H1 (cell line): ENCODE measurements at places on chromosomes 2 and 18.
A peak's percentile ranks its signal among the peaks of the same experiment; 100 is the strongest.

DNA sequence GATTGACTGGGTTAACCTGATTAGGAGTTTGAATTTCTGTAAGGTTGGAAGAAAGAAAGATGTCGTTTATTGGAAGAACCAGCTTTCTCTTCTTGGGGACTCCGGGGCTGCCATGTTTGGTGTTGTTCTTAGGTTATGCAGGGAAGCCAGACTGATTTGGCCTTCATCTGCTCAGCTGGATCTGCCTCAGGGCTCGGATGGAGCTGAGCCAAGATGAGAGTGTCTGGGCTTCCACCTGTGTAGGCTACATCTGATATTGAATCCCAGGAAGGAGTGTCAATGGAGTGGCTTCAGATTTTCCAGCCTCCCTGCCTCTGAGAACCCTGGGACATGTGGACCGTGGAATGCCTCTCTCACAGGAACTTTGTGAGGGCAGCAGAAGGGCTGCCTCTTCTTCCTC lies 126.1 kb downstream of the WDSUB1 start:
- H3K27ac ChIP-seq: no peak overlapping the region
- DNase-seq: no peak
- H3K4me3 ChIP-seq: no peak overlapping the region
- no peaks in the 10 kb centered on the region for H3K36me3 ChIP-seq
- peaks cover 4% of the 10 kb centered on the region for H3K4me1 ChIP-seq
- no peaks in the 10 kb centered on the region for H3K27me3 ChIP-seq

DNA sequence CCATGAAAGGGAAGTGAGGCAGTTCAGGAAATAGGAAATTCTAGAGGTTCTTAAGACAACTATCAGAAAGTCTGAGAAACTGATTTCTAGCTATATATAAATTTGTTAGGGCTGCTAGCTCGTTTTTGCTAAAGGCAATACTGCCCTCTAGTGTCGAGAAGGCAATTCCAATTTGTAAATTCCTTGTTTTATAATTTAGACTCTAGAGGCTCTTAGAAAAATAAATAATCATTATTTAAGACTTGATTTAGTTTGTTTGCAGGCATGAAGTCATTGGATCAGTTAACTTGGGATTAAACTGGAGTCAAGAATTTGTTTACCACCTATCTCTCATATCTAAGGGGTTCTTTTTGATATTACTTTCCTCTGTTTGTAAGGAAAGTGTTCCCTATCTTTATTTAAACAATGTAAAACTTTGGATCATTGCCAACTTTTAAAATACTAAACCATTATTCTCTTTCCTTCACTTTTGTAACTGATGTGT lies 66.2 kb downstream of the ACVR2A start:
- H3K36me3 ChIP-seq: peaks cover 4% of the 10 kb centered on the region; the same call in 1 of the 2 replicates
- DNase-seq: no peak
- H3K4me1 ChIP-seq: no peaks in the 10 kb centered on the region
- no peaks in the 10 kb centered on the region for H3K27me3 ChIP-seq
- no peak overlapping the region for H3K4me3 ChIP-seq

DNA sequence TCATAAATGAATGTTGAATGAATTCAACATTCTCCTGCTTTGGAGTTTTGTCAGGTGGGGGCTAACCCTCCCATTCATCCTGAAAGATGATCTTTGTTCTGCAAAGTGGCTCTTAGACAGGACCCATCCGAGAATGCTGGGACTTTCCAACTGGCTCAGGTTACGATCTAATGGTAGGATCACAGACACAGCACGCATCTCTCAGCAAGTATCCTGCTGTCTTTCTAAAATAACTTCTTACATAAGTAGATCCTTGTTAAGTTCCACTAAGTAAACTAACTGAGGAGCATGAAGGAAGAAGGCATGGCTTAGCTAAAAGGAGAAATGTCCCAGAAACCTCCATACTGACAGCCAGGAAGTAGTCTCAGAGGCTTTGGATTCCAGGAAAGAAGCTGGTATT lies 23.7 kb downstream of the CYP27A1 start:
- H3K4me1 ChIP-seq: peaks cover 4% of the 10 kb centered on the region
- no peaks in the 10 kb centered on the region for H3K27me3 ChIP-seq
- no peak for DNase-seq
- H3K36me3 ChIP-seq: no peaks in the 10 kb centered on the region
- no peak overlapping the region for H3K4me3 ChIP-seq

DNA sequence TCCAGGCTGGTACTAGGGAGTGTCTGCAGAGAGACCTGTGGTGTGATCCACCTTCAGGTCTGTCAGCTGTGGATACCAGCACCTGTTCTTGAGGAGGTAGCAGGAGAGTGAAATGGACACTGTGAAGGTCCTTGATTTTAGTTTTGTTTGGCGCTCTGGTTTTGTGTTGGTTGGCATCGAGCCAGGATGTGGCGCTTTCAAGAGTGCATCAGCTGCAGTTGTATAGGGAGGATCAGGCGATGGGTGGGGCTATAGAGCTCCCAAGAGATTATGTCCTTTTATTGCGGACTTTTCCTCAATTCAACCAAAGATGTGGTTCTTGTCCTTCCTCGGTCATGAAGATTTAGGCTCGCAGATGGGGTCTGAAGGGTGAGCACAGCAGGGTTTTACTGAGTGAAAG lies 37.5 kb downstream of the SLC39A10 start:
- H3K4me3 ChIP-seq: no peak overlapping the region
- no peak for DNase-seq
- H3K36me3 ChIP-seq: no peaks in the 10 kb centered on the region
- no peaks in the 10 kb centered on the region for H3K27me3 ChIP-seq
- H3K27ac ChIP-seq: peak overlapping the region; percentile 50

DNA sequence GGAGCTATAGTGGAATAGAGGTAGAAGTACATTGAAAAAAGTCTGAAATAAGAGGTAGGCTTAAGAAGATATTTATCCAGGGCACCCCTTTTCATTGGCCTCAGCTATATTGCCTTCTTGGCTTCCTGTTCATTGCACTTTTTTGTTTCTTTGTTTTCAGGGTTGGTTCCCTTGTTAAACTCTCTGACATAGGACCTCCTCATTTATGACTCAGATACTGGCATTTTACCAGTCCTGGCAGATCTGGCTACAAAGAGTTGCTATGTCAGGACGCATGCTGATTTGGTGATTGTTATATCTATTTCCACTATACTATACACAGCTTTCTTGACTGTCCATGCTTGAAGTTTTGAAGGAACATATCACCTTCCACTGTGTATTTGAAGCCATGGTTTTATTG lies 60.0 kb downstream of the GCA start:
- DNase-seq: no peak
- H3K27me3 ChIP-seq: no peaks in the 10 kb centered on the region
- peaks cover 4% of the 10 kb centered on the region for H3K4me1 ChIP-seq

- no peaks in the 10 kb centered on the region for H3K36me3 ChIP-seq
- no peaks in the 10 kb centered on the region for H3K4me1 ChIP-seq
- no peak for DNase-seq
- no peak overlapping the region for H3K27ac ChIP-seq
Observed at GRCh38 chr2:10992023-10992791, 80.5 kb downstream of the KCNF1 start.

DNA sequence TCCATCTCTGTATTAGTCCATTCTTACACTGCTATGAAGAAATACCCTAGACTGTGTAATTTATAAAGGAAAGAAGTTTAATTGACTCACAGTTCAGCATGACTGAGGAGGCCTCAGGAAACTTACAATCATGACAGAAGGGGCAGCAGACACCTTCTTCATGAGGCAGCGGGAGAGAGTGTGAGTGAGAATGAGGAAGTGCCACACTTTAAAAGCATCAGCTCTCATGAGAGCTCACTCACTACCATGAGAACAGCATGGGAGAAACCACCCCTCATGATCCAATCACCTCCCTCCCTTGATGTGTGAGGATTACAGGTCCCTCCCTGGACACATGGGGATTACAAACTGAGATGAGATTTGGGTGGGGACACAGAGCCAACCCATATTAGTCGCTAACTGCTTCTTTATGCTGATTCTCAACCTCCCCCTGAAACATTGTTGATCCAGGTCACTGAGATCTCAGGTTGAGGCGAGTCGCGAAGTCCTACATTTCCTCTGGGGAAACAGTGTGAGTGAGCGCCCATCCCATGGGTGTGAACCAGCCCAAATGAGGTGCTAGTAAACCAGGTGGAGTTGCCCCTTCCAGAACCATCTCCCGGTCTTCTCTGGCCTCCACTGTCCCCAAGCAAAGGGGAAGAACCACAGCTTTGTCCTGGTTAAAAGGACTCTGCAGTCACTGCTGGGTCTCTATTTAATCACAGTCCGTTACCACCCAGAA lies 123.8 kb downstream of the CAPN13 start:
- H3K27me3 ChIP-seq: no peaks in the 10 kb centered on the region
- no peaks in the 10 kb centered on the region for H3K4me1 ChIP-seq
- no peak overlapping the region for H3K27ac ChIP-seq
- no peaks in the 10 kb centered on the region for H3K36me3 ChIP-seq
- no peak overlapping the region for H3K4me3 ChIP-seq

- no peak overlapping the region for H3K27ac ChIP-seq
- H3K27me3 ChIP-seq: peaks cover 100% of the 10 kb centered on the region
- no peak overlapping the region for H3K4me3 ChIP-seq
- no peaks in the 10 kb centered on the region for H3K36me3 ChIP-seq
- peaks cover 22% of the 10 kb centered on the region for H3K4me1 ChIP-seq
Observed at GRCh38 chr2:218877331-218877730, 3.3 kb upstream of the WNT10A start.

- no peaks in the 10 kb centered on the region for H3K27me3 ChIP-seq
- H3K4me1 ChIP-seq: no peaks in the 10 kb centered on the region; the same call in 1 of the 2 replicates
- H3K4me3 ChIP-seq: no peak overlapping the region
- no peak for DNase-seq
Observed at GRCh38 chr2:3467654-3468053, 51.7 kb downstream of the ADI1 start.

DNA sequence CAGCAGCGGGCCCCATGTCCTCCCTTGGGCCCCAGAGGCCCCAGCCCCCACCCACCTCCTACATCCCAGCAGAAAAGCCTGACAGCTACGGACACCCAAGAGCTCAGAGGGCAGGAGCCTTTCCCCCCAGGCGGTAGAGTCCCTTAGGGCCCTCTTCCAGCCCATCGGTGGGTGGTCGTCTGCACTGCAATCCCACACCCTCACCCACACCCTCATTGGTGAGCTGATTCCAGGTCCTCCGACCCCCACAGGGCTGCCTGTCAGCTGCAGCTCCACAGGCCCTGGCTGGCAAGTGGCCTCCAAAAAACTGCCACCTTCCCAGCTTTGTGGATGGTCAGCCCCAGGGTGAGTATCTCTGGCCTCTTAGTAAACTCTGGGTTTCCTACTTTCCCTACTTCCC lies 10.5 kb downstream of the TCF23 start:
- no peaks in the 10 kb centered on the region for H3K36me3 ChIP-seq
- H3K4me1 ChIP-seq: no peaks in the 10 kb centered on the region
- H3K4me3 ChIP-seq: no peak overlapping the region
- H3K27me3 ChIP-seq: no peaks in the 10 kb centered on the region
- no peak for DNase-seq

DNA sequence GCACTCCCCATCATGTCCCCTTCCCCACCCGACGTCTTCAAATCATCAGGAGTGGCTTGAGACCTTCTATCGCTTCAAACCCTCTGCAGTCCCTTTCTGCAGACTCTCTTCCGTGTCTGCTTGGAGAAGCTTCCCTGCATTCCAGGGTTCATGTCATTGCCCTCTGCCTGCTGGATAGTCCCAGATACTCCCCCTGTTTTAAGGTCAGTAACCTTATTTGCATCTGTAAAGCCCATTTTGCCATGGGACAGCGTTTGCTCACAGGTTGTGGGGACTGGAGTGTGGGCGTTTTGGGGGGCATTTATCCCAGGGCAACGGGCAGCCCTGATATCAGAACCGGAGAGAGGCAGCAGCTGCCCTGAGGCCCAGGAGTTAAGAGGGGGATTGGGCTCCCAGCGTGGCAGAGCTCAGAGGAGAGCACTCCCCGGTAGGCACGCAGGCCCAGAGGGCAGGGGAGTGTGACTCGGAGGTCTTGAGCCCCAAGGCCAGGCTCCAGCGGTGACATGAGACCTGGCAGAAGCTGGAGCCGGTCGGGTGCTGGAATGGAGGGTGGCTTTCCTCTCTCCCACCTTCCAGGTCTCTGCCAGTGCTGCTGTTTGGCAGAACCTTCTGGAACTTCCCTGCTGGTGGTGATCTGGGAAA lies 73.8 kb downstream of the RTP5 start:
- H3K4me1 ChIP-seq: no peaks in the 10 kb centered on the region
- no peaks in the 10 kb centered on the region for H3K36me3 ChIP-seq
- no peak overlapping the region for H3K4me3 ChIP-seq
- H3K27me3 ChIP-seq: 0 out of 2 replicates have a peak, but pooled peaks cover 3% of the 10 kb centered on the region
- no peak overlapping the region for H3K27ac ChIP-seq

GRCh38 chr2:135980434-135981079 lies 4.9 kb downstream of the DARS1 start:
- no peak overlapping the region for H3K27ac ChIP-seq
- H3K36me3 ChIP-seq: peaks cover 18% of the 10 kb centered on the region
- no peaks in the 10 kb centered on the region for H3K27me3 ChIP-seq
- H3K4me1 ChIP-seq: no peaks in the 10 kb centered on the region
- DNase-seq: no peak
- H3K4me3 ChIP-seq: no peak overlapping the region
